ENCODE measurements at places on chromosomes 7 and 10. TPM values are rescaled to one million over a fixed set of nuclear protein-coding genes. Genes with fewer than 3 reads are reported as not detected.

DNA sequence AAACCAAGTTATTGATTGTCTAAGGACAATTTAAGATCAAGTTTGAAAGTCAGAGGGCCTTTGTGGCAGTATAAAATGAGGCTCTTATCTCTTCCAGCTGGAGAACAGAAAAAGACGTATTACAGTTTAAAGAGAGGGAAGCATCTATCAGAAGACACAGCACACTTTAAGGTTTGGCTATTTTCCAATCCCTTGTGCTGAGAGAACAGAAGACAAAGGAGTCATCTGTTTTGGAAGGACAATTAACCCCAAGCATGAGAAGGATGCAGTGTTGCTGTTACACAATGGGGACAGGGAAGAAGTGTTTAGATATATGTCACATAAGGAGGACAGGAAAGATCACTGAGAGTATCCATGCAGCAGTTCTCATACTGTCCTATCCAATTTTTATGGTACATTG is 1224.2 kb upstream of the SORCS1 start:
- H3K4me1 ChIP-seq: no peaks in the 10 kb centered on the region
- H3K27ac ChIP-seq: no peak overlapping the region
- H3K36me3 ChIP-seq: no peaks in the 10 kb centered on the region
- no peak overlapping the region for H3K4me3 ChIP-seq
- DNase-seq: no peak

Gene SPDYE2
- total RNA-seq: not detected

DNA sequence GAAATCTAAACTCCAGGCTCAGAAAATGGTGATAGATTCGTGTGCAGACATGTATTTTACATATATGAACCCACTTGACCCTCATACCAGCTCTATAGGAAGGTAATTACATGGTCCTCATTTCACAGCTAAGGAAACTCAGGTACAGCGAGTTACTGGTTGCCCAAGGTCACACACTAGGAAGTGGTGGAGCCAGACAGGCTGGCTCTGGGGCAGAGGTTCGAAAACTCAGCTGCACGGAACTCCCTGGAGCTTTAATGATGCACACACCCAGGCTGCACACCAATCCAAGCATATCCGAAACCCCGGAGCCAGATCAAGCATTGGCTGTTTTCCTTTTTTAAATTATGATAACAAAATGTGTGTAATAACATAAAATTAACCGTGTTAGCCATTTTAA is 172.4 kb downstream of the COBL start:
- H3K36me3 ChIP-seq: no peaks in the 10 kb centered on the region
- H3K4me3 ChIP-seq: no peak overlapping the region
- DNase-seq: no peak
- peaks cover 2% of the 10 kb centered on the region for H3K27me3 ChIP-seq

GRCh38 chr7:91843831-91844230 is 36.7 kb downstream of the MTERF1 start:
- H3K36me3 ChIP-seq: no peaks in the 10 kb centered on the region
- no peak overlapping the region for H3K4me3 ChIP-seq
- H3K27ac ChIP-seq: no peak overlapping the region
- no peaks in the 10 kb centered on the region for H3K4me1 ChIP-seq
- peaks cover 1% of the 10 kb centered on the region for H3K27me3 ChIP-seq

DNA sequence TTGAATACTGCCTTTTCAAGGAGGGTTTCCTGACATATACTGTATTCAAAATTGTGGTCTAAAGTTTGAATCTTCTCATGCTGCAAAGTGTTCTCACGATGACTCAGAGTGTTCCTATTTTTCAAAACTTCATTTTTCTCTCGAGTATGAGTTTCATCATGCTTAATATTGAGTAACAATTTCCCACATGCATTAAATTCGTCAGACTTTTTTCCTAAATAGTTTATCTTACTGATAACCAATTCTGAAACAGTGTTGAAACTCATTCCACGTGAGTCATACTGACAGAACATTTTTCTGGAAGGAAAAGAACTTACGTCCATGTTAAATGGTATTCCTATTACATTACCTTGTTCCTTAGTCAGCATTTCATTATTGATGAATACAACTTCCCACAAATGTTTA is 44.1 kb downstream of the ZNF33B start:
- DNase-seq: no peak
- H3K27me3 ChIP-seq: no peaks in the 10 kb centered on the region
- no peak overlapping the region for H3K4me3 ChIP-seq
- peak overlapping the region; percentile 9 for H3K27ac ChIP-seq
- H3K36me3 ChIP-seq: peaks cover 53% of the 10 kb centered on the region

DNA sequence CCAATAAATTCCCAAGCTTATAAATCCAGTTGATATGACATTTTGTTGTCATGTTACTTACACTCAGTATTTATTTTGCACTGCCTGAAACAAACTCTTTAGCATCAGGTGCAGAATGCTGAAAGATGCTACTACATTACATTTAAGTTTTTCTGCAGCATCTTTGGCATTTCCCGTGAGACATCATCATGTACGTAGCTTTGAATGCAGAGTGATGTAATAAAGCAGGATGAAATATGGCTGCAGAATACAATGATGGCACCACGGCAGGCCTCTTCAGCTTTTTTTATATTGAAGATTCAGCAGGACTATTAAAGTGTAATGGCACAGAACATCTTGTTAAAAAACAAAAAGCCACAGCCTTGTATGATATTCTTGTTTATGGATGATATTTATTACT is 531.8 kb downstream of the NXPH1 start:
- no peaks in the 10 kb centered on the region for H3K36me3 ChIP-seq
- H3K4me3 ChIP-seq: no peak overlapping the region
- H3K27ac ChIP-seq: no peak overlapping the region
- no peak for DNase-seq

- H3K36me3 ChIP-seq: no peaks in the 10 kb centered on the region
- H3K27ac ChIP-seq: no peak overlapping the region
- H3K4me3 ChIP-seq: no peak overlapping the region
- DNase-seq: no peak
- no peaks in the 10 kb centered on the region for H3K27me3 ChIP-seq
- no peaks in the 10 kb centered on the region for H3K4me1 ChIP-seq
Measured at GRCh38 chr10:76172020-76172419, 740.6 kb downstream of the LRMDA start.
